ENCODE measurements at places on chromosomes 7 and 10.

DNA sequence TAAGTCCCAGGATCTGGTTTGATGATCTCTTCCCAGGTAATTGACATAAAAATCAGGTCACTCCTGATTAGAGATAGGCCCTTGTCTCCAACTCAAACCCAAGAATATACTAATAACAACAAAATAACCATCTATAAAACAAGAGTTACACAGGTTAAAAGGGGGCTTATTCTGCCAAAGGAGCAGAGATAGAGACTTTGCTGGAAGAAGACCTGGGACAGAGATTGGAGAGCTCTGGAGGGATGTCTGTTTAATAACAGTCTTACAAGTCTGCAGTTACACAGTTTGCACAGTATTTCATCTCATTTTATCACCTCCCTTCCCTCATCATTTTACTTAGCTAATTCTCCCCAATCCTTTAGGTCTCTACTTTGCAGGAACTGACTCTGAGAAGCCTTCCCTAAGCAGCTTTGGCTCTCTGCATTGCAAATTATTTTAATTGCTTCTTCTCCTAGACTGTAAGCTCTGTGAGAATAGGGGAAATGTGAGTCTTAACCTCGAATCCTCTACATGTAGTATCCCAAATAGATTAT lies 3.7 kb upstream of the ZNF438 start:
- no peak for DNase-seq

DNA sequence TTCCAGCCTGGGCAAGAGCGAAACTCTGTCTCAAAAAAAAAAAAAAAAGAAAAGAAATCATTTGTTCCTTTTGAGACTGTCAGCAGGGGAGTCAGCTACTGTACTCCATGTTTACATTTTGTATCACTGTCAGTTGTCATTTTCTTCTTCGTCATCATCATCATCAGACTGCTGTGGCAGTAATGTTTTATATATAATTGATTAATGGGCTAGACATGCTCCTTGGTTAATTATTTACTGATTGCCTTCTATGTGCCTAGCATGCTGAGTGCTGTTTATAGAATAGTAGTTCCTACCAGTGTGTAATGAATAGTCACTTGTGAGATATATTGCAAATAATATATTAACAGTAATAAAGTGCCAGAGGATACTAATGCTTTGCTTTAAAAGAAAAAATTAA lies 50.5 kb downstream of the VCL start:
- DNase-seq: no peak

GRCh38 chr7:131816391-131817007 lies 260.1 kb upstream of the PODXL start:
- DNase-seq: no peak

DNA sequence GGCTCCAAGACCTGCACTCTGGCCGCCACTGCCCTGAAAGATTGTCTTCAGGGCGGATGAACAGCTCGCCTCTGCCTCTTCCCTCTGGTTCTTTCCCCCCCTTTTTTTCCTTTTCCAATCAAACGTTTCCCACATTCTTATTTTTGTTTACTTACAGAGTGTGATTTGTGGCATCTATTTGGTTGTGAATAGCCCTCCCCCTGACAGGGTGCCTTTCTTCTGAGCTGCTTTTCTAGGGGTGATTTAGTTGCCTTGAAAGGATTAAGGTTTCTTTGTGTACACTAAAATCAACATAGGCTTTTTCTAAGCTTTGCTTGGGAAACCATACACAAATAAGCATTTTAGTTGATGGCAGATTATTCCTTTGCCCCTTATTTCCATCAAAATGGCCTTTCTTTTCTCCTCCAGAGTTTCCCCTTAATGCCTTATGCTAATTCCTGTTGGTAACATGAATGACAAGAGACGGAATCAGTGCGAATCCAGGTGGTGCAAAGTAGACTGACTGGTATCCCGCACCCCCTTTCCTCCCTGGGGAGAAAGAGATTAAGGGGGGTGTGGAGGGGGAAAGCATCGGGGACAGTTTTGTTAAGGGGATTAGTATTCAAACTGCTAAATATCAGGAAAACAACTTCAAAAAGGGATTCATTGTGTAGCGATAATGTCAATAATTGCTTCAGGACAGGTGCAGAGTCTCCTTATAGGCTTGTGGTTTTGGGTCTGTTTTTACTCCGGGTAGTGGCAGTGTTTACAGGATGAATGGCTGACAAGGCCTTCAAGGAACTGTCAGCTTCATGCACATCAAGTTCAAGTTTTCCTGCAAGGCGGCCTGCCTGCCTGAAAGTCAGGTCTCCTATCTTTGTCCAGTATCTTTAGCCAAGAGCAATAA lies 431.6 kb upstream of the GALNT17 start:
- DNase-seq: no peak

DNA sequence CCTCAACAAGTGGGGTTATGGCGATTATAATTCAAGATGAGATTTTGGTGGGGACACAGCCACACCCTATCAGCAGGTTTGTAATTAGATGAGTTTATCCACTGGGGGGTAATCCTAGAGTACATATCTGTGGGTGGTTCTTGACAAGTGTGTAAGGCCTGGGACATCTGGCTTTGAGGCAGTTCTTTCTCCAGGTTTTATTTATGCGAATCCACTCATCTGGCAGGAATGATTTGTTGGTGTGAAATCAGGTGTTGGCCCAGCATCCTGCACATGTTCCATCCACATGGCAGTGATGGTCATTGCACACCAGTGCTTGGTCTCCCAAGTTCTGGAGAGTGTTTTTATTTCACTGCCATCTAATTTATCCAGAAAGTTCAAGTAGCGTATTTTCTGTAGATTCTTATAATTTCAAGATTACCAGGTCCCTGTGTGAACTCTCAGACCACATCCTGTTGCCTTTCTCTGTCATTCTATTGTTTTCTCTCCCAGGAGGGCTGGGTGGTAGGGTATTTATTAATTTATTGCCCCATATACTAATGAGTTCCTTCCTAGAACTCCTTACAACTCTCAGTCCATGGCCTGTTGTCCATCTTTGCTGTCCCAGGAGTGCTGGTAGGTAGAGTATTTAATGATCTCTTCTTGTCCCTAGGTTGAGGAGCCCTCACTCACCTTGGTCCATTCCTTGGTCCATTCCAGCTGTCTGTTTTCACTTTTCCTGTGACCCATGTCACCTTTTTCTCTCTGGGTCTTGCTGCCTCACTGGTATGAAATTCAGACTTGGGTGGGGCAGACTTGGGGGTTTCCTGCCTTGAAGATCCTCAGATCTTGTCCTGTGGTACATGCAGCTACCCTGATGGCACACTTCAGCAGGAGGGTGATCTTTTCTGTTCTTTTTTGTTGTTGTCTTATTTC lies 10.4 kb downstream of the RALA start:
- DNase-seq: no peak

DNA sequence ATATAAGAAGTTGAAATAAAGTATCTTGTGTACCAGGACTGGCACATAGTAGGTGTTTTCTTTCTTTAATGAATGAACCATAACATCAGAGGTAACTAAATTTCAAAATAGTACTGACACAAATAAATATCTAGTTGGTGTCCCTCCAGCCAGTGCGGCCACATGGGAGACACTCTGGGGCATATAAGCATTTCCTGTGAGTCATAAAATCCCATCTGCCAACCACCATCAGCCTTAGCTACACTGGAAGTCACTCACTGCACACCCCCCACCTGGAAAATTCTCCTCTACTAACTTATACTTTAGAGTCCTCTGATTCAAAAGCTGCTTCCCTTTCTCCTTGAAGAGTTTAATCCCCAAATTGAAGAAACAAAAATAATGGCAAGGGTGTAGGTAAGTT lies 32.5 kb downstream of the DYDC1 start:
- DNase-seq: no peak

DNA sequence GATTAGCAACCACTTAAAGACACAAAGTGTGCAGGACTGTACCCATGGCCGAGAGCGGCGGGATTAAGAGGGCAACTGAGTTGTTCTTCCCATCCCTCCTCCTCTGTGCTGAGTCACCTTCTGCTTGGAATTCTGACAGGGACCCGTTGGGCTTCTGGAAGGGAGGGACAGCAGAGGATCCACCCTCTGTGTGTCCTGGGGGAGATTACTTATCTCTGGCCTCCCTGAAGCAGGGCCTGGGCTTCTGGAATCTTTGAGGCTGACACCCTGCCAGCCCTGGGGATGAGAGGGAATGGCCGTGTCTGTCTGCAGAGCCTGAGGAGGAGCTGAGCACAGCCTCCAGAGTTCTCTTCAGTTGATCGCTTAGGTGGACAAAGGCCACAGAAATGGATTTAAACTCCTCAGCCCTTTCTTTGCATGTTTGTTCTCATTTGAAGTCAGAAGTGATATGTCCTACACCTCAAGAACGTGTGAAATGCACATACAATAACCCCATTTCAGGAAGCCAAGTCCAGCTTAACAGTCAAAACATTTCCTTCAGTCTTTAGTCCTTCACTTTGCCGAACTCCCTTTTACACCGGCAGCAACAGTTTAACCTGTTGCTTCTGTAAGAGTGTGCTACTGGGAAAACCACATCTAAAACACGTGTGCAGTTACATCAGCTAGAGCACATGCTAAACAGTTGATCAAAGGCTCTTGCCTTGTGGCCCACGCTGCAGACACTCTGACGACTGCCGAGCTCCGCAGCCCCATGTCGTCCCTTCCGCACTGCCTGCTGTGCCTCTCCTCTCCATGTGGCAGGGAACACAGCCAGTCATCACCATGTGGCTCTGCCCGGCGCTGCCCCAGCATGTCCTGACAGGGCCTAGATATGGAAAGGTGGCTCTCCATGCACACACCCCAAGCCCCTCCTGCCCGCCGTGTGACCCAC lies 55.7 kb downstream of the IKZF1 start:
- DNase-seq: no peak

GRCh38 chr10:122349758-122350369 lies 24.6 kb upstream of the PLEKHA1 start:
- no peak for DNase-seq

DNA sequence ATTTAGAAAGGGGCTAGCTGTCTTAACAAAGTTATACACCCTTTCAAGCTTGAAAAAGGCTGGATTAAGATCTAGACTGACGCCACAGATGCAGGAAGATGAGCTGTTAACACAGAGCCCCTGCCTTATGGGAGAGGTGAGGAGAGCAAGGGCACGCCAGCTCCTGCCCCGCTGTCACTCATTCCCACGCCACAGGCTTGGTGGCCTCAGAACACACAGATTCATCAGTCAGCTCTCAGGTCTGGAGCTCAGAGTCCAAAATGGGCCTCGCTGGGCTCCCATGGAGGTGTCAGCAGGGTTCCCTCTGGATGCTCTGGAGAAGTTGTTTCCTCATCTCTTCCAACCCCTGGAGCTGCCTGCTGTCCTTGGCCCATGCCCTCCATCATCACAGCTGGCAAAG lies 554.2 kb downstream of the TCERG1L start:
- no peak for DNase-seq

- DNase-seq: no peak
These were observed 19.2 kb downstream of the GNA12 start for GRCh38 chr7:2824678-2825461.

DNA sequence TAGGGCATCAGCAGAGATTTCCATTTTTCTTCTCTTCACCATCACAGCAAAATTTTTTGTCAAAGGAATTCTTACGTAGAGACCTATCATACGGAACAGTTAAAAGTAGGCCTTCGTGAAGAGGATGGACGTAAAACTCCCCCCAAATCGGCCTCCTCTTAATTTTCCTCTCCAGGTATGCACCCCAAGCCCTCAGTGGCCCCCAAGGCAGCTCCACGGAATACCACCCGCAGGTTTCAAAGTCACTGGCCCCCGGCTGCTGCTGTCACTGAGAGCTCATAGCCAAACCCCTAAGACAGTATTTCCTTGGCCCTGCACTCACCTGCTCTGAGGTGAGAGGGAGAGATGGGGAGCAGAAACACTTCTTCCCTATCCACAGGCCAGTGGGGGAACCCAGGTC lies 8.8 kb downstream of the PODXL start:
- DNase-seq: no peak

DNA sequence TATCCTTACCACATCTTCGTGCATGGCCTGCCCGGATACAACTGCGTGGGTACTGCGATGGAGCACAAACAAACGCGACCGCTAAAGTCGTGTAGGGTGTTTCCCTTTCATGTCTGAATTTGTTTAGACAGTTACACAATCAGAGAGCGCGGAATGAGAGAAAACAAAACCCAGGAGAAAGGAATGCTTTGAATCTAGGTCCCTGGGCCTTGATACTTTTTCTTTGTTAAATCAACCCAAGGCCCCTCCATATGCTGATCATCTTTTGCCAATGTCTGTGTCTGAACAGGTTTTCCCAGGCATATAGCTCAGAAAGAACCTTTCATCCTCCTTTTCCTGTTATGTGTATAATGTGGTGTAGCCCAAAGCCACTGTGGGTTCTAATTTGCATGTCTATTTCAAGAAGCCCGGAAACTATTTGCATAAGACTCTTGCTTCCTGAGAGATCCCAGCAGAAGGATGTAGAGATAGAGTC lies 145.8 kb downstream of the FRMD4A start:
- DNase-seq: no peak

GRCh38 chr7:138097064-138097741 lies 20.9 kb downstream of the AKR1D1 start:
- no peak for DNase-seq

- no peak for DNase-seq
These were observed 55.8 kb downstream of the PARD3 start for GRCh38 chr10:34759161-34759836.

- no peak for DNase-seq
These were observed 17.0 kb upstream of the RALA start for GRCh38 chr7:39606352-39606751.

- no peak for DNase-seq
These were observed 23.3 kb downstream of the ENKUR start for GRCh38 chr10:24992512-24993133.

GRCh38 chr10:8404721-8405120 lies 350.2 kb downstream of the GATA3 start:
- no peak for DNase-seq

- DNase-seq: no peak
These were observed 28.4 kb upstream of the PTPRN2 start for GRCh38 chr7:158616050-158616449.

DNA sequence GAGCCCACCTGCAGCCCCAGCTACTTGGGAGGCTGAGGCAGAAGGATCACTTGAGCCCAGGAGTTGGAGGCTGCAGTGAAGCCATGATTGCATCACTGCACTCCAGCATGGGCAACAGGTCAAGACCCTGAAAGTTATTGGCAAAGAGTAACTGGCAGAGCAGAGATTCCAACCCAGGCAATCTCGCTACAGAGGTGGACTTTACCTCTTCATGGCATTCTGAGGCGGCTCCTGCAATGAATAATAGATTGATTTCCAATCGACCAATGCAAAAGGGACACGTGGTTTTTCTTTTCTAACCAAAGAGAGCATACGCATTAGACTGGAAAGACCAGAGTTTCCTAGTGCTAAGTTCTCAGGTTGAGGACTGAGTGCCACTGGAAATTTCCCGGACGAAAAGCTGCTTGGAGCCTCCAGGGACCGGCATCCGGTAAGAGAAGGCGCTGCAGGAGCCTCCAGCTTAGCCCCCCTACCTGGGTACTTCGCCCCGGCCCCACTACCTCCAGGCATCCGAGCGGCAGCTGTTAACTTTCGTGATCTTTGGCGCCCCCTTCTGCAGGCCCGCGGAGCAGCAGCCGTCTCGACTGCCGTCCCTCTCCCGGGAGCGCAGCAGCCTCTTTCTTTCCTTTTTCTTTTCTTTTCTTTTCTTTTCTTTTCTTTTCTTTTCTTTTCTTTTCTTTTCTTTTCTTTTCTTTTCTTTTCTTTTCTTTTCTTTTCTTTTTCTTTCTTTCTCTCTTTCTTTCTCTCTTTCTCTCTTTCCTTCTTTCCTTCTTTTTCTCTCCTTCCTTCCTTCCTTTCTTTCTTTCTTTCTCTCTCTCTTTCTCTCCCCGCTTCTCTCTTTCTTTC lies 4.1 kb downstream of the MBLAC1 start:
- DNase-seq: peak; percentile 77

GRCh38 chr10:78976825-78977755 lies 91.7 kb upstream of the ZMIZ1 start:
- no peak for DNase-seq

GRCh38 chr10:127186813-127187212 lies 9.6 kb downstream of the INSYN2A start:
- no peak for DNase-seq
